Stimulated activated CD8-positive, alpha-beta memory T cell treated with anti-CD3 and anti-CD28 coated beads, Interleukin-4, amount 100 ng/mL, for 1 hour (primary cell): ENCODE measurements at places on chromosomes 2 and 18.
A peak's percentile ranks its signal among the peaks of the same experiment; 100 is the strongest.

DNA sequence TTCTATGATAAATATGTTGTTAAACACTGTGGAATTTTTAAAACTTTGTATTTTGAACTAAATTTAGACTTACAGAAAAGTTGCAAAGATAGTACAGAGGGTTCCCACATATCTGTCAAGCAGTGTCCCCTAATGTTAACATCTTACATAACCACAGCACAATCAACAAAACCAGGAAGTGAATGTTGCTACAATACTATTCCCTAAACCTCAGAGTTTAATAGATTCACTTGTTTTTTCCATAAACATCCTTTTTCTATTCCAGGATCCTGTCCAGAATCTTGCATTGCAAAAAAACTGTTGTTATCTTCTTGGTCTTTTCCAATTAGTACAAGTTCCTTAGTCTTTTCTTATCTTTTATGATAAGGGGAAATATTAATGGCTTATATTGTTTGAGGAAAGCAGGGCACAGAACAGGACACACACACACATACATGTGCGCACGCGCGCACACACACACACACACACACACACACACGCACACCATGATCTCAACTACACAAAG is 251.1 kb upstream of the TRIB2 start:
- DNase-seq = no peak

DNA sequence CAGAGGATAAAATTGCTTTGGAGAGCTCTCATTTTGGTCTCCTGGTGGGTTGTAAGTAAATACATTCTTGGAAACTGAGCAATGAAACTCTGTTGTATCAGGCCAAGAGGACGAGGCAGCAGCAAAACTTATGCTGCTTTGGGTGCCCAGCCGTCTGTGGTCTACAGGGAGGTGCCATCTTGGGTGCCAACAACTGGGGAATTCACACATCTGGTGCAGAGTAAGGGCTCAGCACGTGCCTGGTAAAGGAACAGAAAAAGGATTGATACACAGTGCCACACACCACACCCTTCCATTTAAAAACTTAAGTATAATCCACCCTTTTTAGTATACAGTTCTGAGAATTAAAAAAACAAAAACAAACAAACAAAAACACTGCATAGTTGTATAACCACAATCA is 221.9 kb downstream of the TSN start:
- DNase-seq = no peak

GRCh38 chr18:34817636-34818035 is 107.5 kb downstream of the DTNA start:
- DNase-seq = no peak

DNA sequence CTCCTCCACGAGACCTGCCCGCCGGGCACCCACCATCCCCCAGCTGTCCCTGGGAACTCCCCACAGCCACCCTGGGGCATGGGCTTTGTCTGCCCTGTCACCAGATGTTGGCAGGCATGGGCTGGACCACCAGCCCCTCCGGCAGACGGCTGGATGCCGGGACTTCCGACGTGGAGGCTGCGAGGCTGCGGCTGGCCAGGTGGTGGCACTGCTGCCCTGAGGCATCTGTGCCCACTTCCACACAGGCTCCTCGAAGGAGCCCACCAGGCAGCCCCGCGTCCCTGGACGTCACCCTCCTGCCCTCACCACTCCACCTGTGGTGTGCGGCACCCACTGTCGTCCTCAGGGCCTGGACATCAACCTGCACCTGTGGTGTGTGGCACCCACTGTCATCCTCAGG is 319.9 kb upstream of the SALL3 start:
- DNase-seq = no peak

DNA sequence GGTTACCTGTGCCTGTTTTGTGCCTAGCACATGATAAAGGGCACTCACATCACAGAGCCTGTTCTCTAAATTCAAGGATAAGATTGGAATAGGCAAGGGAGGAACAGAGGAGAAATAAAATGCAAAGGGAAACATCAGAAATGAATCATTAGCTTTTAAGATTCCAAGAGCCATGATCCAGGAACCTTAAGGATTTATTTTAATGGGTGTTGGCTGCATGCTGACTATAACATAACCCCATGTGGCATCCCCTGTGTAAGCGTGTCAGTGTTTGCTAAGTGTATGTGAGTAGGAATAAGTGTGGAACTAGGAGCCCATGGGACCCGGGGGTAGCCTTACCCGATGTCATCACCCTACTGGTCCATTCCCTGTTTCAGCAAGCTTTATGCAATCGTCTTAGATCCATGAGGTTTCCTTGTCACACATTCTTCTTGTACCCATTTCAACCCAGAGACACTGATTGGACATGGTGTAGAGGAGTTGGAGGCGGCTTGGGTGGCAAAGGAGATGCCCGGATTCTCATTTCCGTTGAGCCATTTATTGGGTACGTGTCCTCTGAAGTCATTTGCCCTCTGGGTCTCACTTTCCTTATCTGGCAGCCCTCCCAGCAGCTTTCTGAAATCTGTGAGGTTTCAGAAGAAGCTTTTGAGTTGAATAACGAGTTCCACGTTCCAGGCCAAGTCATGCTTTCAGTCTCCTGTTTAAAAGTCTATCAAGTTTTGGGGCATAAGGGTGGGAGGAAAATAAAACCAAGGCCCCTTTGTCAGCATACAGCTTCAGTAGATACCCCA is 117.0 kb downstream of the MGAT5 start:
- DNase-seq = no peak

GRCh38 chr2:152587187-152587947 is 129.9 kb downstream of the PRPF40A start:
- no peak for DNase-seq

GRCh38 chr2:157492189-157492773 is 48.4 kb upstream of the CYTIP start:
- peak; percentile 47 for DNase-seq
